ENCODE measurements at places on chromosomes 5 and 9. TPM values are rescaled to one million over a fixed set of nuclear protein-coding genes. Genes with fewer than 3 reads are reported as not detected.

LCN1 gene
- not detected for polyA plus RNA-seq

CDH10 gene
- polyA plus RNA-seq = 7.6 TPM

PCDHGA5 gene
- 0.25 TPM for polyA plus RNA-seq

SV2C gene
- polyA plus RNA-seq = 0.88 TPM

AQP7 gene
- polyA plus RNA-seq = not detected

CAMK2A gene
- polyA plus RNA-seq = 61.7 TPM

ANXA6 gene
- polyA plus RNA-seq = 27.5 TPM

PRR16 gene
- 1.7 TPM for polyA plus RNA-seq

ACSL6 gene
- 30.5 TPM for polyA plus RNA-seq

TRIM7 gene
- polyA plus RNA-seq = 2.1 TPM

MUSK gene
- polyA plus RNA-seq = not detected

DNAJB5 gene
- 90.2 TPM for polyA plus RNA-seq

PCDHGB4 gene
- polyA plus RNA-seq = 13.0 TPM

NIPAL4 gene
- not detected for polyA plus RNA-seq

PCDHGA7 gene
- not detected for polyA plus RNA-seq

SARDH gene
- 0.56 TPM for polyA plus RNA-seq

Data from neural cell (in vitro differentiated cells).